ENCODE measurements at places on chromosomes 3 and 15. TPM values are rescaled to one million over a fixed set of nuclear protein-coding genes. Genes with fewer than 3 reads are reported as not detected.

DNA sequence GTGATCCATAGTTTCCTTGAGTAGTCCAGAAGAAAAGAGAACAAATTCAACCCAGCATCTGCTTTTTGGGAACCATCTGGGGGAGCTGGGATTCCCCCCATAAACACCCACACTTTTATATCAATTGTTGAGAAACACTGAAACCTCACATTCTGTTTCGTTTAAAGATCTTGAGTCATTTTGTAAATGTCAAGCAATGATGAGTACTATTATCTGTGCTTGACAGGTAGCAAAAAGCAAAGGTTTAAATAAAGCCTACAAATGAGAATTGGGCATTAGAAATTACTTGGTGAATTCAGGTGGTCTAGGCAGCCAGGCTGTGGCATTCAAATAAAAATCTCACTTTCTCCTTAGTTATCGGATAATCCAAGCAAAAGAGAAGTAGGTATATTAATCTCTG lies 75.7 kb downstream of the TMEM266 start:
- H3K27ac ChIP-seq = no peak overlapping the region
- DNase-seq = no peak
- H3K27me3 ChIP-seq = no peaks in the 10 kb centered on the region

ARL8B gene
- total RNA-seq = 17.6 TPM

HIGD2B gene
- not detected for total RNA-seq

SNX33 gene
- total RNA-seq = 16.5 TPM

DNA sequence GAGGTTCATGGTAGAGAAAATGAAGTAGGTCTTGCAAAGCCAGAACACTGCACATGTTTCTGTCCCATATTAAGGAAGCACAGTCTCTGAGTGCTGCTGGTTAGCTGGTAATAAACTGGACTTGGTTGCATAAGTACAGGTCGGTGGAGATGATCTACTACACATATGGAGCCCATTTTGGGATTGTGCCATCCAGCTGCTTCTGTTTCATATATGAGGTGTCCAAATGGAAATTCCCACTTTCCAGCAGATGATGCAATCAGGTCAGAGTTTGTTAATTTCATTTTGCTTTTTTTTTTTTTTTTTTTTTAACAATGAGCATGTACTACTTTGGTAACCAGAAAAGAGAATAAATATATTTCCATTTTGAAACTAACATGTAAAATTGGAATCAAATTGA lies 122.6 kb downstream of the SATB1 start:
- no peak for DNase-seq
- H3K27ac ChIP-seq = no peak overlapping the region
- H3K36me3 ChIP-seq = no peaks in the 10 kb centered on the region
- no peak overlapping the region for H3K4me3 ChIP-seq
- no peaks in the 10 kb centered on the region for H3K27me3 ChIP-seq

LZTFL1 gene
- 13.8 TPM for total RNA-seq

- no peak overlapping the region for H3K4me3 ChIP-seq
- H3K27me3 ChIP-seq = no peaks in the 10 kb centered on the region
- no peak for DNase-seq
- H3K36me3 ChIP-seq = no peaks in the 10 kb centered on the region
- no peak overlapping the region for H3K27ac ChIP-seq
Measured at GRCh38 chr15:42890161-42890913, 30.2 kb downstream of the TTBK2 start.

GRCh38 chr3:184561913-184562877 lies 610 bp downstream of the EPHB3 start:
- H3K36me3 ChIP-seq = no peaks in the 10 kb centered on the region
- no peak for DNase-seq
- H3K27ac ChIP-seq = peak overlapping the region; percentile 83
- no peaks in the 10 kb centered on the region for H3K27me3 ChIP-seq
- peaks cover 41% of the 10 kb centered on the region for H3K4me1 ChIP-seq
- peak overlapping the region; percentile 82 for H3K4me3 ChIP-seq

- H3K27ac ChIP-seq = no peak overlapping the region
- H3K36me3 ChIP-seq = no peaks in the 10 kb centered on the region
- DNase-seq = no peak
- no peak overlapping the region for H3K4me3 ChIP-seq
- no peaks in the 10 kb centered on the region for H3K27me3 ChIP-seq
Measured at GRCh38 chr3:111648991-111649579, 53.9 kb upstream of the ZBED2 start.

All from pancreas (tissue), 10 donors.